Epithelial cell of alveolus of lung (primary cell): ENCODE measurements at places on chromosomes 4 and X. TPM values are rescaled to one million over a fixed set of nuclear protein-coding genes. Genes with fewer than 3 reads are reported as not detected.

The TRIM60 gene
- not detected in 2 replicates for total RNA-seq

The HAND2 gene
- 1.9 and 2.3 TPM in 2 replicates for total RNA-seq

The TLR3 gene
- 3.4 and 3.7 TPM in 2 replicates for total RNA-seq

The GCNA gene
- total RNA-seq: 0.26 and 4.2 TPM in 2 replicates

The FHL1 gene
- total RNA-seq: 43.7 and 197 TPM in 2 replicates

The IQCM gene
- total RNA-seq: not detected in 2 replicates

The NOA1 gene
- total RNA-seq: 18.6 and 55.5 TPM in 2 replicates

The DRD5 gene
- total RNA-seq: not detected in 2 replicates

The FAM149A gene
- 5.6 and 6.6 TPM in 2 replicates for total RNA-seq

The NEUROG2 gene
- not detected in 2 replicates for total RNA-seq

The AFF1 gene
- 10.9 and 17.4 TPM in 2 replicates for total RNA-seq

The SULT1E1 gene
- 13.6 and 23.7 TPM in 2 replicates for total RNA-seq

The CCDC158 gene
- 0.13 TPM in 1 of 2 replicates, not detected in the other for total RNA-seq

The GLRB gene
- 1.1 and 5.8 TPM in 2 replicates for total RNA-seq

The GAGE2A gene
- total RNA-seq: not detected in 2 replicates

The SMIM43 gene
- 1.3 and 18.8 TPM in 2 replicates for total RNA-seq

The AMMECR1 gene
- total RNA-seq: 13.6 and 18.2 TPM in 2 replicates

The PPEF2 gene
- total RNA-seq: not detected in 2 replicates

The NLGN4X gene
- total RNA-seq: 0.32 and 0.65 TPM in 2 replicates

The PDGFRA gene
- total RNA-seq: 159 and 281 TPM in 2 replicates

The TCEAL5 gene
- not detected in 2 replicates for total RNA-seq

The RASL11B gene
- total RNA-seq: 0.78 and 4.5 TPM in 2 replicates

The NAA11 gene
- not detected in 2 replicates for total RNA-seq

The FAM53A gene
- 1.6 and 2.7 TPM in 2 replicates for total RNA-seq

The ATP1B4 gene
- total RNA-seq: not detected in 2 replicates

The TMEM128 gene
- total RNA-seq: 24.3 and 39.8 TPM in 2 replicates

The PAGE4 gene
- total RNA-seq: not detected in 2 replicates

The CCDC110 gene
- total RNA-seq: 0.88 and 1.2 TPM in 2 replicates

The ACTRT1 gene
- not detected in 2 replicates for total RNA-seq

The FGA gene
- total RNA-seq: 0.64 TPM in 1 of 2 replicates, not detected in the other

The MFAP3L gene
- 0.24 and 2.5 TPM in 2 replicates for total RNA-seq

The F8A2 gene
- total RNA-seq: not detected in 2 replicates

The ZIC3 gene
- total RNA-seq: not detected in 2 replicates

The BEX1 gene
- total RNA-seq: 0.96 and 13.6 TPM in 2 replicates

The RAB33B gene
- 7.0 and 9.8 TPM in 2 replicates for total RNA-seq

The CLCN5 gene
- 1.5 and 4.4 TPM in 2 replicates for total RNA-seq

The ASMT gene
- not detected in 2 replicates for total RNA-seq

The SORCS2 gene
- 0.52 and 6.8 TPM in 2 replicates for total RNA-seq

The MXD4 gene
- total RNA-seq: 47.4 and 77.3 TPM in 2 replicates

The ARHGAP6 gene
- total RNA-seq: 4.4 and 15.3 TPM in 2 replicates

The SLC2A9 gene
- total RNA-seq: 1.8 and 4.1 TPM in 2 replicates

The SOWAHB gene
- 0.13 TPM in 1 of 2 replicates, not detected in the other for total RNA-seq

The USP17L29 gene
- not detected in 2 replicates for total RNA-seq
